Activated naive CD4-positive, alpha-beta T cell treated with anti-CD3 and anti-CD28 coated beads, Interleukin-2, amount 50 U/mL, for 16 hours (primary cell): ENCODE measurements at places on chromosomes 2 and 18.

GRCh38 chr2:158822193-158822592, 27.1 kb downstream of the DAPL1 start:
- no peak for DNase-seq

GRCh38 chr2:161947406-161947805, 126.6 kb downstream of the DPP4 start:
- no peak for DNase-seq

DNA sequence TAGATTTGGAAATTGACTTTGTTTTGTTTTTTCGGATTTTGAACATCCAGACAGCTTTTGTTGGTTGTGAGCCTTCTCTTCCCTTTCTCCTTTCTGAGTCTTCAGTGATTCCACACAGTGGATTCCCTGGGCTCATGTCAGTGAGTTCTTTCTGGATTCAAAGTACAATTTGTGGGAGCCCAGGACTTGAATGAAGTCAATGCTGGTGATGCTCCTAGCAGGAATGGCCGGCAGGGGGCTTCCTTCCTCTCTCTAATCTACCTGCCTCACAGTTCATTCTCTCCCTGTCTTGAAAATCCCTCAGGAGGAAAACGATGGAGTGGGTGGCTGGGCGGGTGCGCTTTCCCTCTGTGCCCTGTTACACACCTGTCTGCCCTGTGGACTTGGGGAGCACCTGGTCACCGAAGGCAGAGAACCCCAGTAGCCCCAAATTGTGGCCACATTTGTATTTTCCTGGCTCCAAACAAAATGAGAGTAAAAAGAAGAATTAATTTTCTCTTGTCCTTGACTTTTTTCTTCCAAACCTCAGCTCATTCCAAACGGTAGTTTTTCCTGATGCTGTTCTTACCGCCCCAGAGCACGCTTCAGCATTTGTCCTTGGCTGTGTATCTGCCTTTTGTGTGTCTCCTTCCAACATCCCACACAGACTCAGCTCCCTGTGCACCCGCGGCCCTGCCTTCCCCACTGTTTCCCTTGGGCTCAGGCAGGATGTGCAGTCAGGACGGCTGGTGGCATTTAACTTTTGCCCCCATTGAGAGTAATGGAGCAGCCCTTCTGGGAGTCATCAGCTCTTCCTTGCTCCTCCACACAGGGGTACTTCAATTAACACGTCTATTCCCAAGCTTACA, 86.6 kb downstream of the MARCO start:
- no peak for DNase-seq

- DNase-seq, result no peak
Observed at GRCh38 chr2:26217720-26218119, 26.7 kb downstream of the HADHA start.

- DNase-seq, result no peak
Observed at GRCh38 chr2:96118698-96119388, 2.5 kb upstream of the ADRA2B start.

- DNase-seq, result no peak
Observed at GRCh38 chr18:7157760-7158159, 40.2 kb upstream of the LAMA1 start.

DNA sequence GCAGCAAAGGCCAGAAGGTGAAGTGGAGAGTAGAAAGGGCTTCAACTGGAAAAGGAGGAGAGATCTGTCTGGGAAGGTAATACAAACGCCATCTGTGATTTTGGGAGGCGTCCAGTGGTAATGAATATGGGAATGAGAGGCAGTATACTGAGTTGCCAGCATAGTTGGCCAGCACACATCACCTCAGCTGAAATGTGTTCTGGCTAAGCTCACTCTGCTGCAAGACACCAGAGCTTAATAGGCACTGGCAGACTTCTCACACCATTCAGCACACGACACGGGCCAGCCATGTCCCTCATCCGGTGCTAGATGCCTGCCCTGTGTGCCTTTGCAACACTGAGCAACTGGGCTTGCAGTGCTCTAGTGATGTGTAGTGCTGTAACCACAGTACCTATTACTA, 277.1 kb downstream of the PIEZO2 start:
- no peak for DNase-seq

- DNase-seq, result no peak
Observed at GRCh38 chr2:171289991-171290390, 129.3 kb upstream of the TLK1 start.

DNA sequence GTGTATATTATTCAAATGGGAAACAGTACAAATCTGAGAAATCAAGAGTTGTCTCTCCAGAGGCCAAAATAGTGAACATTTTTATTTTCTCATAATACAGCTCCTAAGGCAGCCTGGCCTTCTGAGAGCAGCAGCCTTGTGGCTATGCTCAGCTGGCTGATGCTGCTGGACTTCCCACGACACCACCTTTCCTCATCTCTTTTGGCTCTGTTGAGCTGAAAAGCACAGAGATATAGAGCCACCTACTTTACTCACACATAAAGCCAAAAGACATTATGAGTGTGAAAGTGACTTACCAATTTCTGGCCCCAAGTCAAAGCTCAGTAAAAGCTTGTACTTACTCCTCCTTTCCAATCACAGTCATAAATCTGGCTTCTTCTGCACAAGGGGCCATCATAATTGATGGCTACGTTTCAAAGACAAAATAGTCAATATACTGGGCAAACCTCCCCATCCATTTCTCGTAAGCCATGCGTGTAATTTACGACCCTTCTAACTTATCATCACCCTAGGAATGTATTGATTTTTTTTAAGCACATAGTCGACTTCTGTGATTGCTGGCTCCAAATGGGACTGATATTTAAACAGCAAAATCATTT, 18.6 kb upstream of the REG3A start:
- DNase-seq, result no peak

DNA sequence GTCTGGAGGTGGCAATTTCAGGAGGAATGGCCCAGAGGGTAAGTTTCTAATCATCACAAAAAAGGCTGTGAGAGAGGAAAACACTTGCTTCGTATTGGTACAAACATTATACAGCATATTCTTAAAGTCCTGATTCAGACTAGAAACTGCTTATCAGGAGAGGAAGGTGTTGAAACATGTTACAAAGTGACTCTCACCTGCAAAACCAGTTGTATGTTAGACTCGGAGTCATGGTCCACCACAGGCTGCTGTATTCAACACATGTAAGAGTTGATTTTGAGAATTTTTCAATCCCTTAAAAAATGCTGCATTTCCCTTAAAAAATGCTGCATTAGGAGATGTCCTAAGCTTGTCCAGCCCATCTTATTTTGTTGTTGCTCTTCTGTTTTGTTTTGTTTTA, 61.5 kb downstream of the MBP start:
- no peak for DNase-seq

DNA sequence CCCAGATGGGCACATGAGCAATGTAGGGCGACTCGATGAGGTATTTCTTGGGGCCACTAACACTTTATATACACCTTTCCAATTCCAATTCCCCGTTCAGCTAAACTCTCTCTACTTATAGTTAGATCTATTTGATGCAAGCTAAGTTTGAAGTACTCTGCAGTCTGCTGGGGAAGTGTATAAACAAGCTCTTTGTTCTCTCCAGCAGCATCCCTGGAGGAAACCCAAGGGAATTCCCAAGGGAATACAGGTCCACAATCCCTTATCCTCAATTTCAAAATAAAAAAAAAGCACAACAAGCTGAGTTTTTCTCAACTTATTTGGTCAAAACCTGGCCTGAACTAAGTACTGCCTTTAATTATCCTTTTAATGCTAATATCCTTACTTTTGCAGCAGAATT, 433.3 kb downstream of the NBAS start:
- no peak for DNase-seq

DNA sequence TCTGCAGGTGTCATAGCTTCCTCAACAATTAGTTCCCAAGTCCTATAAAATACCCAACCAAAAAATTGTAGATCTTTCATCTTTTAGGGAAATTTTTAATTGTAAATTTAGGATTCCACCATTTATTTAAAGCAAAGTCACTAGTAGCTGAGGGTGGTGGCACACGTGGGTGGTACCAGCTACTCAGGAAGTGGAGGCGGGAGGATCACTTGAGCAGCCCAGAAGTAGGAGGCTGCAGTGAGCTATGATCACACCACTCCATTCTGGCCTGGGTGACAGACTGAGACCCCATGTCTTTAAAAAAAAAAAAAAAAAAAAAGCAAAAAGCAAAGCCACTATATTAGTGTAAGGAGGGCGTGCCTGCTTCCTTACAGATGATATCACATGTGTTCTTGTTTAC, 60.3 kb upstream of the GREB1L start:
- no peak for DNase-seq

GRCh38 chr2:221518201-221518934, 53.7 kb downstream of the EPHA4 start:
- DNase-seq, result no peak

GRCh38 chr2:17614174-17614930, 73.9 kb downstream of the VSNL1 start:
- DNase-seq, result no peak

GRCh38 chr2:1606046-1606400, 138.3 kb downstream of the PXDN start:
- DNase-seq, result no peak

DNA sequence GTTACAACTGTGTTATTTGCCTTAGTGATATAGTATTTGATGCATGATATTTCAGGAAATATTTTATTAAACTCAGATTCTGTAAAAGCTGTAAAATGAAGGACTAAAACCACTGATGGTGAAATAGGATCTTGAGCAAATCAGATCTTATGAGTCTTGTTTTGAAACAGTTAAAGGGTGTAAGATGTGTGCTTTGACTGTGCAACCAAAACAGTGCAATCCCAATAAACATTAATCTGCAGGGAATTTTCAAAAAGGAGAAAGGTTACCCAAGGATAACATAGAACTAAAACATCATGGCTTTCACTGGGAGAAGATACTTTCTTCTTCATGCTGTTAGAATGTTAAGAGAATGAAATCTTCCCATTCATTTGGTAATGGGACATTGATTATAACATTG, 378.7 kb downstream of the PARD3B start:
- no peak for DNase-seq

DNA sequence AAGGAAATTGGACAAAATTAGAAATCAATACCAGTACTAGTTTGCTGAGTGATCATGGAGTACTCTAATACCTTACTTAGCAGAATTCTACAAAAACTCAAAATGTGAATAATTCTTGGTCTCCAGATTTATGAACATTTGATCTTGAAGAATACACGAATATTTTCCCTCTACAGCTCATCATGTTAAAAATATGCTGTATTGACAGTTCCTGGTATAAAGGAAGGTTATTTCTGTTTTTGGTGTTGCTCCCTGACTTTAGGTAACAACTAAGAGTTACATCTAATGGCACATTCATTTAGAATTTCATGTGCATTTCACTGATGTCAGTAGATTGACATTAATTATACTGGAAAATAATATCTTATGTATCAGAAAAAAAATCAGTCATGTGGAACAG, 479.2 kb upstream of the PKDCC start:
- DNase-seq, result no peak

DNA sequence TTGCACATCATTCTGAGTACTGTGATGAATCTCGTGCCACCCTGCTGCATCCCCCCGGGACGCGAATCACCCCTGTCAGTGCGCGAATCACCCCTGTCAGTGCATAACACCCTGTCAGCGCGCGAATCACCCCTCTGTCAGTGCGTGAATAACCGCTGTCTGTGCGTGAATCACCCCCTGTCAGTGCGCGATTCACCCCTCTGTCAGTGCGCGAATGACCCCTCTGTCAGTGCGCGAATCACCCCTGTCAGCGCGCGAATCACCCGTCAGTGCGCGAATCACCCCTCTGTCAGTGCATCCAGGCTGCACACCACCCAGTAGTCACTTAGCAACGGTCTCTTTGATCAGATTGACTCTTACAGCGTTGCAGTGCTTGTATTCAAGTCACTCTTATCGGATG, 134.4 kb upstream of the TPO start:
- no peak for DNase-seq

DNA sequence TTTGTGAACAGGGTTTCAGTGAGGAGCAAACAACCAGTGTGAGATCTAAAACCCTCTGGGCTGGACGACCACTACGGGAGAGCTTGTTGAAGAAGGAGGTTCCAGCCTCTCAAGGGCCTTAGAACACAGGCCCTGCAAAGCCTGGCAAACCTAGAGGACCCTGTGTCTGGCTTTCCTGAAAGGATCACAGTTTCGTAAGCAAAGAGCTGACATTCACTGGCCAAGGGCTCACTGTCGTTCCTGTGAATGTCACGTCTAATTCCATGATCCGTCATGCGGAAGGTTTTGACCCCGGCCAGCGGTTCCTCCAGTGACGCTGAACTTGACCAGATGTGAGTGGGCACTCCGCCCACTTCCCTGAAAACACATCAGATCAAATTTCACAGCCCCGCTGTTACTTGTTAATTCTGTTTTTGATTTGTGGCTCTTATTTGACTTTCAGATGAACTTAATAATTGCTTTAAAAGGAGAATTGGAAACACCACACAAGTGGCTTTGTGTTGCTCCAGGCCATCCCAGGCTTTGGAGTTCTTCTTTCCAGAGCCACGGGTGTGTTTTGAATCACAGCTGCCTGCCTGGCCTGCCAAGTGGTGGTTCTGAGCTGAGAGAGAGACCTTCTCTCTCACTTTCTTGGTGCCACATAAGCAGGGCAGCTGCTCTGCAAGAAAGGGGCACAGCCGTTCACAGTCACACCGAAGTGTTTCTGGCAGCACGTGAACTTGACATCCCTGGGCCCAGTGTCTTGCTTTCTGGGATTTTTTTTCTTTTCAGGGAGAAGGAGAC, 308.4 kb downstream of the NDUFA10 start:
- DNase-seq, result no peak

GRCh38 chr2:141142025-141142424, 988.8 kb downstream of the LRP1B start:
- DNase-seq, result no peak

GRCh38 chr2:212135739-212136138, 402.9 kb downstream of the ERBB4 start:
- DNase-seq, result no peak

DNA sequence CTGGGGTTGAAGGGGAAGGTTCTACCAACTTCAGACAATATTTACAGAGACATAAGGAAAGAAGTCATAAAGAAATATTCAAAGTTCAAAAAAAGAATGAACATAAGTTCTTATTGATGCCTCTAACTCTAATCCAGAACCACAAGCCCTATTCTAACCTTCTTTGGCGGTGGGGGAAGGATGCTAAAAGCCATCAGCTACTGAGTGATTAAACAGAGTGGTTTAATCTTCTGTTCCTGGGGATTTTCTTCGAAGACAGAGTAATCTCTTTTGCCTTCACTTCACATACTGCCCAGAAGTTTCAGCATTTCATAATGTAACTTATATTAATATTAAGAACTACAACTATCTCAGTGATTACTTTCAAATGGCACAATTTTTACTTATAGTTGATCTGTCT, 51.2 kb upstream of the TXNDC2 start:
- no peak for DNase-seq

DNA sequence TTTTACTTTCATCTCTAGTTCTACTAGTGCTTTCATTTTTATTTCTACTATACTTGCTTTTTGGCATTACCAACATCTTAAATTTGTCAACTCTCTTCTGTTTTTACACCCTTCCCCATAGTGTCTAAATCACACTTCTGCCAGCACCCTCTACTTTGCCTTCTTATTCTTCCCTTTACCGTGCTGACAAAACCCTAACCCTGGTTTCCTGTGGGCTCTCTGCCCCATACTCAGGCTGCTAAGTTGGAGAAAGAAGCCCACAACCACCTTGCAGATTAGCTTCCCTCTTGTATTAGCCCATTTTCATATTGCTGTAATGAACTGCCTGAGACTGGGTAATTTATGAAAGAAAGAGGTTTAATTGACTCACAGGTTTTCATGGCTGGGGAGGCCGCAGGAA, 24.8 kb downstream of the GIGYF2 start:
- DNase-seq, result no peak
